ENCODE measurements at places on chromosomes 6 and 20. TPM values are rescaled to one million over a fixed set of nuclear protein-coding genes. Genes with fewer than 3 reads are reported as not detected.

Gene OLIG3
- total RNA-seq, result not detected

Gene RBCK1
- total RNA-seq, result 135 TPM

Gene CST4
- not detected for total RNA-seq

Gene SLC17A3
- not detected for total RNA-seq

Gene RGS17
- total RNA-seq, result 0.67 TPM

Gene ADAT2
- total RNA-seq, result 5.4 TPM

Gene OOEP
- total RNA-seq, result not detected

Gene LTA
- total RNA-seq, result not detected

Gene SRSF12
- not detected for total RNA-seq

Gene OVOL2
- total RNA-seq, result 30.6 TPM

Gene PROCR
- total RNA-seq, result 51.2 TPM

Gene VSX1
- total RNA-seq, result not detected

DNA sequence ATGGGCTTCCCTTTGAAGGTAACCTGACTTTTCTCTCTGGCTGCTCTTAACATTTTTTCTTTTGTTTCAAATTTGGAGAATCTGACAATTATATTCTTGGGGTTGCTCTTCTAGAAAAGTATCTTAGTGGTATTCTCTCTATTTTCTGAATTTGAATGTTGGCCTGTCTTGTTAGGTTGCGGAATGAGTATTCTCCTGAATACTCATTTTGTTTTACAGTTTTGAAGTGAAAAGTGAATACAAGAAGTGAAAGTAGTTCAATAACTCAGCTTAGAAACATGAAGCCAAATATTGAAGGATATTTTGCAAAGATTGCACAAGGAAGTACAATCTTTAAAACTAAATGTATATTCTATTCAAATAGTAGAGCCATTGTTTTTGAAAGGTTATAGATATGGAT, 120.2 kb upstream of the MAP3K4 start:
- no peak overlapping the region for H3K27ac ChIP-seq
- no peaks in the 10 kb centered on the region for H3K4me1 ChIP-seq
- H3K27me3 ChIP-seq, result no peaks in the 10 kb centered on the region
- DNase-seq, result no peak
- H3K36me3 ChIP-seq, result no peaks in the 10 kb centered on the region
- H3K4me3 ChIP-seq, result no peak overlapping the region

GRCh38 chr6:25601800-25602673, 50.0 kb upstream of the SCGN start:
- no peak for DNase-seq
- no peaks in the 10 kb centered on the region for H3K27me3 ChIP-seq
- H3K36me3 ChIP-seq, result no peaks in the 10 kb centered on the region
- no peak overlapping the region for H3K27ac ChIP-seq
- no peaks in the 10 kb centered on the region for H3K4me1 ChIP-seq

DNA sequence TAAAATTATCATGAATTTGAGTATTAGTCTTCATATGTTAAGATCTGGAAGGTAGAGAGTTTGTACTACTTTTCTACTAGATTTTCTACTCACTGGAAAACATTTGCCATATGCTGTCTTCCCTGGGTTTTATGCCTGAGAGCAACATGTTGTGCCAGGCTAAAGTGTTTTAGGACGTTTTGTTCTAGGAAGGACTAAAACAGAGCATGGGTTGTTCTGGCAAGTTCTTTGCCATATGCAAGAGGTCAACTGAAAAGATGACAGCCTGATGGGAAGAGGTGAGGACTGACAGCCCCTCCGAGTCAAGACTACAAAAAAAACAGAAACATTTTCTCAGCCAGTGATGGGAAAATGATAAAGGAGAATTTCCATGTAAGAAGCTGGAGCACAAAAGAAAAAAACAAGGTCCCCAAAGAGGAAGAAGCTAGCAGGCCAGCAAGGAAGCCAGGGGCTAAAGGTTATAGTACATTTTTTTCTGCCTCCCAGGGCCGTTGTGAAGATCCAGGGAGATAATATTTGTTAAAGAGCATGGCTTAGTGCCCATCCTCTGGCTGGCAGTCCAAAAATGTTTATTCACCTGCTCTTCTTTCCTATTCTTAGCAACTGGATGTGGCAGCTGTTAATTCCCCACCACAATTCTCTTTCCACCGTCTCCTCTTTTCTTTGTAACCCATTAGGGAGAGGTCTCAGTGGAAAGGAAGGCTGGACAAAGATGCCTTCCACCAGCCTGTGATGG, 7.8 kb downstream of the SCGN start:
- no peaks in the 10 kb centered on the region for H3K27me3 ChIP-seq
- H3K36me3 ChIP-seq, result no peaks in the 10 kb centered on the region
- H3K4me1 ChIP-seq, result no peaks in the 10 kb centered on the region
- DNase-seq, result no peak
- H3K4me3 ChIP-seq, result no peak overlapping the region

GRCh38 chr6:157080986-157081391, 242.3 kb downstream of the TMEM242 start:
- H3K27me3 ChIP-seq, result no peaks in the 10 kb centered on the region
- H3K4me3 ChIP-seq, result no peak overlapping the region
- no peaks in the 10 kb centered on the region for H3K4me1 ChIP-seq
- H3K36me3 ChIP-seq, result peaks cover 10% of the 10 kb centered on the region
- no peak overlapping the region for H3K27ac ChIP-seq
- no peak for DNase-seq

- DNase-seq, result no peak
- H3K27me3 ChIP-seq, result no peaks in the 10 kb centered on the region
- no peak overlapping the region for H3K4me3 ChIP-seq
- H3K36me3 ChIP-seq, result no peaks in the 10 kb centered on the region
- no peaks in the 10 kb centered on the region for H3K4me1 ChIP-seq
- no peak overlapping the region for H3K27ac ChIP-seq
Measured at GRCh38 chr6:170436209-170436809, 116.8 kb downstream of the PSMB1 start.

DNA sequence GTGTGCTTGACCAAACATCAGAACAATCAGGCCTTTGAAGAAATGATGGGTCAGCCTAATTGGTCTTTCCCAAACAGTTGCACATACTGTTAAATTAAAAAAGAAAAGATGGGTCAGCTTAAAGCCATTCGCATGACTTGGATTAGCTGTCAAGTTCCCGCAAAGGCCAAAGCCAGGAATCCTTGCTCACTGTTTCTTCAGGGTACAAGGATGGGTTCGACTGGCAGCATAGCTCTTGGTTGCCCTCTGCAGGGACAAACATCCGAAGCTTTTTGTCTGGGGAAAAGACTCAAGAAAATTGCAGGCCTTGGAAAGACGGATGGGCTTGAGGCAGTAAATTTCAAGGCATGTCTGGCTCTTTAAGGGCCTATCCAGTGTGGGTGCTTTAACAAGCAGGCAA, 168.0 kb downstream of the HDGFL1 start:
- no peak for DNase-seq
- H3K4me1 ChIP-seq, result no peaks in the 10 kb centered on the region
- H3K27ac ChIP-seq, result no peak overlapping the region
- no peak overlapping the region for H3K4me3 ChIP-seq
- H3K27me3 ChIP-seq, result no peaks in the 10 kb centered on the region
- H3K36me3 ChIP-seq, result no peaks in the 10 kb centered on the region

DNA sequence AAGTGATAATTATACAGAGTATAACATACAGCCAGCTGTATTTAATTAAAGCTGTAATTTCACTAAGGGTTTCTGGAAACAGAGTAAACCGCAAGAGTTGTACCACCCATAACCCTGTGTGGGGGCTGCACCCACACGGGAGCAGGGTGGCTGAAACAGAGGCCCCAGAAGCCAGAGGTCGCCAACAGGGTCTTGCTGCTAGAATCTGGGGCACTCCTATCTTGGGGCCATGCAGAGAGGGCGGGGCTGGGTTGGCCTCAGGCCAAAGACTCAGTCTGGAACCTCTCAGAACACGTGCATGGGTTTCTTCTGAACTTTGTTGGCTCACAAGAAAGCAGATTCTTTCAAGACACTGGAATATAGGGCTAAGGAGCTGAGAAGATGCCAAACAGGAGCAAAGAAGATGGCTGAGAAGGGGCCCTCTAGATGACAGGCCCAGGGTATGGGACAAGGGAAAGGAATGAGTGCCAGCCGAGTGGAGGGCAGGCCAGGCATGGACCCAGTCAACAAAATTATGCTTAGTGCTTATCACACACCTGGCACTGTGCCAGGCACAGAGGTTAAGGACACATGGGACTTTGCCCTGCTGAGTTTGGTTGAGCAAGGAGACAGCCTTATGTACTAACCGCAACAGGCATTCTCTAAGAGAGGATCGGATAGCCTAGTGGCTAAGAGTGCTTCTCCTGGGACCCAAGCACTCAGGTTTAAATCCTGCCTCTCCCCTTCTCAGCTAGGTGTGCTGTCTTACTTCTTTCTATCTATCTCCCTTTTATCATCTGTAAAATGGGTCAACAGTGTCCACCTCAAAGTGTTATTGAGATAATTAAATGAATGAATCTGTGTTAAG, 96.6 kb upstream of the FOXP4 start:
- no peak overlapping the region for H3K4me3 ChIP-seq
- DNase-seq, result peak; percentile 89
- H3K36me3 ChIP-seq, result no peaks in the 10 kb centered on the region
- peaks cover 10% of the 10 kb centered on the region for H3K4me1 ChIP-seq
- no peak overlapping the region for H3K27ac ChIP-seq
- H3K27me3 ChIP-seq, result no peaks in the 10 kb centered on the region

DNA sequence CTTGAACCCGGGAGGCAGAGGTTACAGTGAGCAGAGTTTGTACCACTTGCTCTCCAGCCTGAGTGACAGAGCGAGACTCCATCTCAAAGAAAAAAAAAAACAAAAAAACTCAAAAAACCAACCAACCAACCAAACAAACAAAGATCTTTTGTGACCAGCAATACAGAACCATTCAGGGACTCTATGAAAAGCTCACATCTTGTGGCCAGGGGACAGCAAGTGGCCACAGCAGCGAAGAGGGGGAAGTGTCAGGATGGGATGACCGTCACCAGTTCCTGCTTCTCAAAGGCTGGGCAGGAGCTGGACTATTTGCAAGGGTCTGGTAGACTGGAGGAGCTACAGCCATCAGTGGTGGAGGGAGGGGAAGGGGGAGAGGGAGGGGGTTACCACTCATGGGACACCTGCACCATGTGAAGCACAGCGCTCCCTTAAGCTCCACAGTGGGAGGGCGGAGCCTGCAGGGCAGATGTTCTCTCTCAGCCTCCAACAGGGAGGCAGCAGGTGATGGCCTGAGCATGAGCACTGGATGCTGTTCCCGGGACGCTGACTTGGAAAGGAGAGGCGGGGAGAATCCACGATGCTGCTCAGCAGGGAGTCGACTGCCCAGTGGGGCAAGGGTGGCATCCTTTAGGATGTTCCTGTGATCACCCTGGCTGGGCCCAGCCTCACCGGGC, 19.7 kb upstream of the ULBP3 start:
- H3K27me3 ChIP-seq, result no peaks in the 10 kb centered on the region
- no peak overlapping the region for H3K27ac ChIP-seq
- H3K36me3 ChIP-seq, result no peaks in the 10 kb centered on the region
- H3K4me3 ChIP-seq, result no peak overlapping the region
- H3K4me1 ChIP-seq, result no peaks in the 10 kb centered on the region

DNA sequence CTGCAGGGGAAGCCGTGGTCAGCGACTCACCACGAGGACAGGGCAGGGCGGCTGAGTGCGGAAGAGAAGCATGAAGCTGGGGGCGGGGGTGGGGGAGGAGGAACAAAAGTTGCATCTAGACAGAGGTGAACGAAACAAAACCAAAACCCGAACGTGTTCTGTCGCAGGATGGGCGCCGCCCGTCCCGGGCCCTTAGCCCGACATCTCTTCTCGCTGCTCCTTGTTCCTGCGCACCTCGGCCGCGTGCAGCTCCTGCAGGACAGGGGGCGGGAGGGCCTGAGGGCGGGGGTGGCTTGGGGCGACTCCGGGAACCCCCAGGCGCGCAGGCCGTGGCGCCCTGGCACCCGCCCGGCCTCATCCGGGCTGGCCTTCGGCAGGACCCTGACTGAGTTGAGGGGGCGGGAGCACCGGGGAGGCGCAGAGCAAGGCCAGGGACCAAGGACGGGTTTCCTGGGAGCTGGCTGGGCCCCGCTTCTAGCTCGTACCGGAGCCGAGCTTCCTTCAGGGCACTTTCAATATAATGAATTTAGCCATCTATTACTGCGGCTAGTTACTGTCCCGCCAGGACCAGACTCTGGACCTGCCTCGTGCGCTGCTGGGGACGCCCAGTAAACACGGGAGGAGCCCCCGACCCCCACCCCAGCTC, 12.0 kb downstream of the STMN3 start:
- peak; percentile 55 for DNase-seq
- no peaks in the 10 kb centered on the region for H3K27me3 ChIP-seq
- H3K4me1 ChIP-seq, result peaks cover 24% of the 10 kb centered on the region
- H3K4me3 ChIP-seq, result peak overlapping the region; percentile 84

DNA sequence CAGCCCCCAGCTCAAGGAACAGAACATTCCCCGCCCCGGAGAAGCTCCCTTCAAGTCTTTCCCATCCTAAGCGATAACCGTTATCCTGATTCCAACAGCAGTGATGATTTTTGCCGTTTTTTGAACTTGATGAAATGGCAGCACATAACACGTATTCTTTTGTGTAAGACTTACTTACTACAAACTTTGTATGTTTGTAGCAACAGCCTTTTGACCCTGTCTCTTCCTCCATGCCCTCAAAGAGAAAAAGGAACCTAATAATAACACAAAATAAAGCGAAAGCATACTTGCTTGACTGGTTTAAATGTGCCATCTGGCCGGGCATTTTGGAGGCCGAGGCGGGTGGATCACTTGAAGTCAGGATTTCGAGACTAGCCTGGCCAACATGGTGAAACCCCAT, 26.4 kb upstream of the SLC9A8 start:
- no peak overlapping the region for H3K4me3 ChIP-seq
- no peaks in the 10 kb centered on the region for H3K36me3 ChIP-seq
- H3K27me3 ChIP-seq, result no peaks in the 10 kb centered on the region
- H3K4me1 ChIP-seq, result peaks cover 5% of the 10 kb centered on the region
- no peak overlapping the region for H3K27ac ChIP-seq
- no peak for DNase-seq

GRCh38 chr6:166203003-166203640, 35.5 kb upstream of the TBXT start:
- DNase-seq, result no peak
- H3K27me3 ChIP-seq, result no peaks in the 10 kb centered on the region
- no peaks in the 10 kb centered on the region for H3K36me3 ChIP-seq
- no peaks in the 10 kb centered on the region for H3K4me1 ChIP-seq
- H3K27ac ChIP-seq, result no peak overlapping the region

DNA sequence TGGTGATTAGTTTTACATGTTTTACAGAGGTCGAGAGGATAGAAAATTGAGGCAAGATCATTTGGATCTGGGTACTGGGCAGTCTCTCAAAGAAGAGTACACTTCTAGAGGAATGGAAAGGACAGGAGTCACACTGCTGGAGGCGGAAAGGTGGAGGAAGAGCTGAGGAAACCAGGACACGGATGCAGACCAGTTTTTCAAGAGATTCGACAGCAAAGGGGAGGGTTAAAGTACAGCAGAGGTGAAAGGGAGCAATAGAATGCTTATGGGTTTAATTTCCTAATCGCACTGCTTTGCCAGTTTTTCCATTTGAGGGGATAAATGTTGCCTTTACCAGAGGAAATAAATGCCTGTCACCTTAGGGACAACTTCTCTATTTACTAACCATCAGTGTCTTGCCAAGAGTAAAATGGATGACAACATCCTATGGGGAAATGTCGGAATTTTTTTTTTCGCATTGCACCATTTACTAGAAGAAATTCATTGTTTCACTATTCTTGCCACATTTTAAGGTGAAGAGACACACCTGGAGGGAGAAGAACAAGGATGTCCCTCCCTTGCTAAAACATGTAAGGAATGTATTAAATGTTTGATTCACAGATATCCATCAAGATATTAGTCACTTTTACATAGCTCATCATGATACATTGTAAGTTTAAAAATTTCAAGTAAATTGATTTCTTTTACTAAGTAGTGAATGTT, 226.6 kb downstream of the COL12A1 start:
- H3K4me1 ChIP-seq, result no peaks in the 10 kb centered on the region
- no peak overlapping the region for H3K4me3 ChIP-seq
- H3K27me3 ChIP-seq, result no peaks in the 10 kb centered on the region
- no peak overlapping the region for H3K27ac ChIP-seq

Measured in Peyer's patch (tissue), 4 donors.